Stimulated activated CD8-positive, alpha-beta memory T cell treated with anti-CD3 and anti-CD28 coated beads, Interleukin-15, amount 100 ng/mL, for 4 hours (primary cell): ENCODE measurements at places on chromosomes 16 and 17.

DNA sequence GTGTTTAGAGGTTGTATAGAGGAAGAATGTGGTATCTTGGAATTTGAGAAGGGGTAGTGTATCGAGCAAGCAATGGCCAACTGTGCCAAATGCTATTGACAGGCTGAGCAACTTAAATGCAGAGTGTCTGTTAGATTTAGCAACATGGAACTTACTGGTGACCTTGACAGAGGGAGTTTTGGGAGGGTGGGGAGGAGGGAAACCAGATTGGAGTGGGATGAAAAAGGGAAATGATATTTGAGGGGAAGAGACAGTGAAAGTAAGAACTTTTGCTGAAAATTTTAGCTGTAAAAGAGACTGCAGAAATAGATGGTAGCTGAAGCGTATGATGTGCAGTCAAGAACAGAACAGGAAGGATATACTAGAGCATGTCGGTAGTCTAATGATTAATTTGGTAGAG, 1.1 kb downstream of the LRRC36 start:
- no peak for DNase-seq

DNA sequence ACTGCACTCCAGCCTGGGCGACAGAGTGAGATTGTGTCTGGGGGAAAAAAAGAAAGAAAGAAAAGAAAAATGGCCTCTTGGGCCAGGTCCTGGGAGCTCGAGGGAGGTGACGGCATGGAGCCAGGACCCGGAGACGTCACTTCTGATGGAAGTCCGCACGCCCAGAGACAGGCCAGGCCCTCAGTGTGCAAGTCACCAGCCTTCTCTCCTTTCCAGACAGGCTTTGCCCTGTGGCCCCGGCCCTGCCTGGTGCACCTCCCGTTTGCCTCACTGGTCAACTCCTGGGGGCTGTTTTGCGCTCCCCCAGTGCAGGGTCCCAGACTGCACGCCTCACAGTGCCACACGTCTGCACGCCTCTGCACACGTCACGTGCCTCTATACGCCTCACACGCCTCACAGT, 44.1 kb downstream of the CBFA2T3 start:
- DNase-seq: no peak

DNA sequence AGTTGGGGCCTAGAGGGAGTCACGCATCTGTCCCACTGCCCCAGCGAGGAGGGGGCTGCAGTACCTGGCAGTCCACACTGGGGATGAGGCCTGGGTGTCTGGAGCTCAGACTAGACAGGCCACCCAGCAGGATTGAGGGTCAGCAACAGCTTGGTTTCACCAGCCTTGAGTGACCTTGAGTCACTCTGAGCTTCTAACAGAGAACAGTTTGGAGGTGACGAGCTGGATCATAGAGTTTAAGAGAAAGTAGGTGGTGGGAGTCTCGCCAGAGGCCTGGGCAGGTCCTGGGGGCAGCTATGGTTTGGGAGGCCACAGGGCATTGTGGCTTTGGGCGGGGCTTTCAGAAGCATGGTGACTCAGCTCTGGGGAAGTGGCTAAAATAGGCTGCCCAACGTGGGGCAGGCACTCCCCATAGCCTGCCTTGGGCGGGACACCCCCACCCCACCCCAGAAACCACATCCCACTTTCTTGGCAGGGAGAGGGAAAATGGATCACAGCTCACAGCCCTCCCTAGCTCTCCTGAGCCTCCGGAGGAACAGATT, 20.5 kb downstream of the CDC42EP4 start:
- no peak for DNase-seq

DNA sequence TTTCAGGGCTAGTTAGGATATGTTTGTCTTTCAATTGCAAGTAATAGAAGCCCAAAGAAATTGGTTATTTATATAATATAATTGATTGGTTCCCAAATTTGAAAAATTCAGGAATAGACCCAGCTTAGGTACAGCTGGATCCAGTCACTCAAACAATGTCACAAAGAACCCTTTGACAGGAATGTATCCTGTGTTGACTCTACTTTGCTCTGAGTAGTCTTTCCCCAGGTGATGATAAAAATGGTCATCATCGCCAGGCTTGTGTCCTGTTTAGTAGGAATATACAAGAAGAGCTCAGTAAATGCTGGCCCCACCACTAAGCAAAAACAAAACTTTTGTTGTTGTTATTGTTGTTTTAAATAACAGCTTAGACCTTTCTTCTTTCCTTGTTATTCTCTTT, 35.0 kb downstream of the MAPT start:
- no peak for DNase-seq

GRCh38 chr16:47424846-47425245, 36.0 kb downstream of the ITFG1 start:
- no peak for DNase-seq

DNA sequence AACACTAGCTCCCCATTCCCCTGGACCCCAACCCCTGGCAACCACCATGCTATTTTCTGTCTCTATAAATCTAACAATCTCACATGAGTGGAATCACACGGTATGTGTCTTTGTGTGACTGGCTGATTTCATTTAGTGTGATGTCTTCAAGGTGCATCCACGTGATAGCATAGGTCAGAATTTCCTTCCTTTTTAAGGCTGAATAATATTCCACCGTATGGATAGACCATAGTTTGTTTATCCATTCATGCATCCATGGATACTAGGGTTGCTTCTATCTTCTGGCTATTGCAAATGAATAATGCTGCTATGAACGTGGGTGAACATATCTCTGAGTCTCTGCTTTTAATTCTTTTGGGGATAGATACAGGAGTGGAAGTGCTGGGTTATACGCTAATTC, 43.9 kb downstream of the TMEM235 start:
- DNase-seq: no peak

DNA sequence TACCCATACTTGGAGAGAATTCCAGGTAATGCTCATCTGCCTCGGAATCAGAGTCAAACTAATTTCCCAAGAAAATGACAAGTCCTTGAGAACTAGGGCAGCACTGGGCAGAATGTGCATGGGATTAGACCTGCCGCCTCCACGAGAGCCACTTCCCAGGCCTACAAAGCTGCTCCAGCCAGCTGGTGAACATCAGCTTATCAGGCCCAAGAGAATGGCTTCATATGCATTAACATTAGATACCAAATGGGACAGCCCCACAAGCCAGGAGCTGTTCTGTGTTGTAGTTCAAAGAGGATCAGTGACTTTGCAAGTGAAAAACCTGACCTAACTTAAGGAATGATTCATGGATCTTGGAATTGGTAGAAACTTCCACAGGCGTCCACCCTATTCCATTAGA, 203.3 kb downstream of the CYLD start:
- no peak for DNase-seq

DNA sequence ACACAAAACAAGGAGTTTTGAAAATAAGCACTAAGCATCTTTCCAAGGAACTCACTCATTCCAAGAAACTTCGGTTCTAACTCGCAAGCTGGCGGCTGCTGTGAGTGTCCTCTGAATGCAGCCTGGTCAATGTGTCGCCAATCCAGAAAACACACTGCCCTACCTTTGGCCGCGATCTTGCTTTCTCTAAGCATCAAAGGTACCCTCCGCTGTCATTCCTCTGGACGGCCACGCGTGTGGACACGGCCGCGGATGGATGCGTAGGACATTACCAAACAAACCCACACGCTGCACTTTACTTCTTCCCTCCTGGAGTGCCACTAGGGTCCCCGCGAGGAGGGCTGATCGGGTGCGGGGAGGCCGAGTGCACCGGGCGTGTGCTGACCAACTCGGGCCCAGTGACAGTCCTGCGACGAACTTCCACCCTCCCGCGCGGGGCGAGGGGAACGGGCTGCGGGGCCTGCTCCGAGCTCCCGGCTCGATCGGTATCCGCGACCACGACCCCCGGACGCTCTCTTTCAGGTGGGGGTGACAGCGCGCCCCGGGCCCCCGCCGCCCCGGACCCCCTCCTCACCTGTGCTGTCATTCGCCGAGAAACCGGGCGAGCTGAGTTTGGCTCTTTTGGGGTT, 1.1 kb downstream of the CREBBP start:
- no peak for DNase-seq

DNA sequence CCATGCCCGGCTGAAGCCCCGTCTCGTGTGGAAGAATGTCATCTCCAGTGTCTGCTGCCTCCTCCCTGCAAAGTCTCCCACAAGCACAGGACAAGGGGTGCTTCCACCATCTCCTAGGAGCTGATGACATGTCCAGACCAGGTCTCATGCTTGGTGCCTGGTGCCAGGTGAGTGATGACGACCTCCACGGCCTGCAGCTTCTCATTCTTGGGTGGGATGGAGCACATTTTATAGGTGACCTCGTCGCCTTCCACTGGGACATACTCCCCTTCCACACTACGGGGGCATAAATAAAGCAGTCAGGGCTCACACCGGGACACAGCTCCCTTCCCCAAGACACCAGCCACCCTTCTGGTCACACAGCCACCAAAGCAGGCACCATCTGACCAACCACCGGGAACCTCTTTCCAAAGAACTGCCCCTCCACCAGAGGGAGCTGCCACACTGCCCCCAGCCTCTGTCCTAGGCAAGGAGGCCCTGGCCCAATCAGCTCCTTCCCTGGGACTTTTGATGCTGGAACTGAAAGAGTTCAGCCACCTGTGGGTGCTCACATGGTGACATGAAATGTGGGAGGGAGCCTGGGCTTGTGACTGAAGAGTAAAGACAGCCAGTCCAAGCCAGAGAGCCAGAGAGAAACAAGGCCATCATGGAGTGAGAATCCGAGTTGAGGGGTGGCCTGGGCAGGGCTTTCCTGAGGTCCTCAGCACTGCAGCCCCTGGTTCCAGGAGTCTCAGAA, 13.6 kb downstream of the CARHSP1 start:
- no peak for DNase-seq

DNA sequence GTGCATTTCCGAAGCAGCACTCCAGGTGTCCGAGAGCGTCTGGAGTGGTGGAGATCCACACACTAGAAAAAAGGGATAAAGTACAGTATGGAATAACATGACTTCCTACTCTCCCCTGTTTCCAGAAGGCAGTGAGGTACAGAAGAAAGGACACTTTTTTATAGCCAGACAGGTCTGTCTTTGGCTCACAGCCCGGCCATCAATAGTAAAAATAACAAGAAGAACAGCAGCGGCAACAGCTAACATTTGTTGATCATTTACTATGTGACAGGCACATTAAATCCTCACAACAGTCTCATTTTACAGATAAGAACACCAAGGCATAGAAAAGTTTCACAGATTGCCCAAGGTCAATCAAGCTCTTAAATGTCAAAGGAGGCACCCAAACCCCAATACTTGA, 16.2 kb downstream of the DYNLRB2 start:
- DNase-seq: no peak

DNA sequence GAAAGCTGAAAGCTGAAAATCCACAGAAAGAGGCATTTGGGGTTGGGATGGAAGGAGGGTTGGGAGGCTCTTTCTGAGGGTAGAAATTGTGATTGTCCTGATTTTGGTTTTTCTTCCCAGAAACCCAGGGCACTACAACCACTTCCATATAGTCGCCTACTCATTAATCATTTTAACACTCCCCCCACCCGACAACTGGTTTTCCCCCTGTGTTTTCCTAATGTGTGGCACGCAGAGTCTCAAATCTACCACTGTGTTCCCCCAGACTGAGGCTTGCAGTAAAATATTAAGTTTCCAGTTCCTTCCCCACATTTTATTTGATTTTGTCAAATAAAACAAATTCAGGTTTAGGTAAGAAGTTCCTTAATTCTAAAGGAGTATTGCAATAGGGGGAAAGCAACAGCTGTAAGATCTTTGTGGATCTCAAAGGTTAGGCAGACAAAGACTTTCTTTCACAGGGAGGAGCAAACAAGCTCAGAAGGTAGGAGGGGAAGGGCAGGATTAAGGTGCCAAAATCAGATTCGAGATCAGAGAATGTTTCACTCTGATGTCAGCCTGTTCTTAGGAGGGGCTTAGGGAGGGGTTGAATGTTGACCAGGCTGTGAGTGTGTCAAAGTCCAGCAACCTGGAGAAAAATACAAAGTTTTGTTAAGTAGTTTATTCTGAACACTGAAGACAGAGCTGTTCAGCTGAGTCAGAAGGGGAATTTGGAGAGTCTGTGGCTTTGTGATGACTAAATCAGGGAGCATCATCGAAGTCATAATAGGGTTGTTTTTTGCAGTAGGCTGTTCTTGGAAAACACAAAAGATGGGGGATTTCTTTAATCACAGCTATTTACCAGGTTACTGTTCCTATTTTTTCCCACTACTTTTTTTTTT, 3.6 kb downstream of the ZNF267 start:
- peak; percentile 39 for DNase-seq

DNA sequence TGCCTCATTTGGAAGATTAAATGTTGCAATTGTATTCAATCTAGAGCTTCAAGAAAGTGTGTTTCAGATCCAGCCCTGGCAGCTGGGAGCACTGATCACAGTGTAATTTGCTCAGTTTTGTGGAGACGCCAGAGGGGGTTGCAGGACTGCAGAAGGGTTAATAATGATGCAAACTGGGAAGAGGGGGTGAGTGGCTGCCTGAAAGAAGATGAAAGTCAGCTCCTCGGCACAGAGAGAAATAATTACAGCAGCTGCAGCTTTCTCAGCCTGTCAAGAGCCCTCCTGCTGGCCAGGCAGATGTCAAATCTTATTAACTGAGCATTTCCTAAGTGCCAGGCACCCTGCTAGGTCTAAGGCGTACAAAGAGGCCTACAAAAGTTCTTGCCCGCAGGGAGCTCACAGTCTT, 97.7 kb downstream of the ZNF18 start:
- no peak for DNase-seq

GRCh38 chr17:1087381-1088241, 90.7 kb downstream of the TIMM22 start:
- DNase-seq: no peak

- DNase-seq: peak; percentile 3
Measured at GRCh38 chr16:78503602-78504001, 404.1 kb downstream of the WWOX start.
